ENCODE measurements at places on chromosomes 3 and 15.
A peak's percentile ranks its signal among the peaks of the same experiment; 100 is the strongest.

- DNase-seq = no peak
These were observed 314.4 kb downstream of the SHQ1 start for GRCh38 chr3:72533591-72534473.

GRCh38 chr3:126284258-126284904, 72.8 kb downstream of the KLF15 start:
- DNase-seq = no peak

- no peak for DNase-seq
These were observed 150.7 kb downstream of the KLF13 start for GRCh38 chr15:31477301-31477700.

GRCh38 chr15:49096090-49096750, 50.0 kb upstream of the SECISBP2L start:
- DNase-seq = no peak

DNA sequence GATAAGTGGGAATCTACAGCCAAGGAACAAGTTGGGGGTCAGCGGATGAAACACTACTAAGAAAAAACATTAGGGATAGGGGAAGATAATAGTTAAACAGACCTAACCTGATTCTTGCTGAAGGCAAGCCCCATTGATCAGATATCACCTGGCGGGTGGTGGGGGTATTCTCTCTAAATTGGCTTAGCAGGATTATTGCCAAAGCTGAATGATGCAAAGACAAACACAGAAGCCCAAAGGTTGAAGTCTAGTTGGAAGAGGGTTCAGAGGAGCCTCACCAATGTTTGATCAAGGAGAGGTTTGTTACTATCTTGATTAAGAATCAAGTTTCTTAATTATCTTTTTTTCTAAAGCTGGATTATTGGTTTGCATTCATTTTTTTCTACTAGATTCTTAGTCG, 371.9 kb upstream of the CNTN4 start:
- no peak for DNase-seq

- no peak for DNase-seq
These were observed 23.6 kb downstream of the UBE3A start for GRCh38 chr15:25415217-25415616.

DNA sequence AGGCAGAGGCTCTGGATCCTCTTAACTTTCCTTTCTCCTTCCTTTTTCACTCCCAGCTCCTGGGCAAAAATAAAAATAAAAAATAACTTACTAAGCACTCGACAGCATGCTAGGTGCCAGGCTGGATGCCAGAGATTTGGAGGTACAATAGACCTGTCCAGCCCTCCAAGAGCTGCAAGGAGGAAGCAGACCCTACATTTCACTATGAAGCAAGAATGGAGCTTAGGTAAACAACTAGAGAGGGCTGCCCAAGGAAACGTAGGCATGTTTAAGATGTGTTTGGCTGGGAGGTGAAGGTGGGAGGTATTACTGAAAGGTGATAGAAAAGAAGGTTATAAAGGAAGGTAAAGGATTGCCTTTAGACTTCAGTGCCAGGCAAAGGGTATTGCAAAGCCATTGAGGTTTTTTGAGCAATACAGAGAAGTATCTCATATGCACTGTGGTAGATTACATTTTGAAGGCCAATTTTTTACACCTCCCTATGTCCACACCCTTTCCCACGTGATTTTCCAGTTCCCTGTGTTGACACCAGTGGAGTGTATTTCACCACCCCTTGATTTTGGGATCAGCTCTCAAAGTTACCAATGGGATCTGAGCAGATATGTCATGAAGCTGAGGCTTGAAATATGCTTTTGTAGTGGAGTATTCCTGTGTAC, 69.1 kb downstream of the DCLK3 start:
- DNase-seq = no peak

GRCh38 chr3:101134331-101134730, 141.1 kb upstream of the ABI3BP start:
- DNase-seq = no peak

GRCh38 chr3:39137991-39138803, 15.2 kb downstream of the CSRNP1 start:
- DNase-seq = no peak

- peak; percentile 37 for DNase-seq
These were observed 37.0 kb downstream of the PARP16 start for GRCh38 chr15:65249641-65250040.

- no peak for DNase-seq
These were observed 32.3 kb downstream of the XXYLT1 start for GRCh38 chr3:195238586-195239118.

- DNase-seq = no peak
These were observed 58.4 kb upstream of the MINAR1 start for GRCh38 chr15:79373728-79374127.

All from stimulated activated CD4-positive, alpha-beta T cell treated with anti-CD3 and anti-CD28 coated beads, Interleukin-1b, Interleukin-23, amount 100 ng/mL, for 1 hour (primary cell).